ENCODE measurements at places on chromosomes 5 and 9.

- DNase-seq: no peak
Measured at GRCh38 chr9:76562511-76562911, 103.5 kb downstream of the GCNT1 start.

DNA sequence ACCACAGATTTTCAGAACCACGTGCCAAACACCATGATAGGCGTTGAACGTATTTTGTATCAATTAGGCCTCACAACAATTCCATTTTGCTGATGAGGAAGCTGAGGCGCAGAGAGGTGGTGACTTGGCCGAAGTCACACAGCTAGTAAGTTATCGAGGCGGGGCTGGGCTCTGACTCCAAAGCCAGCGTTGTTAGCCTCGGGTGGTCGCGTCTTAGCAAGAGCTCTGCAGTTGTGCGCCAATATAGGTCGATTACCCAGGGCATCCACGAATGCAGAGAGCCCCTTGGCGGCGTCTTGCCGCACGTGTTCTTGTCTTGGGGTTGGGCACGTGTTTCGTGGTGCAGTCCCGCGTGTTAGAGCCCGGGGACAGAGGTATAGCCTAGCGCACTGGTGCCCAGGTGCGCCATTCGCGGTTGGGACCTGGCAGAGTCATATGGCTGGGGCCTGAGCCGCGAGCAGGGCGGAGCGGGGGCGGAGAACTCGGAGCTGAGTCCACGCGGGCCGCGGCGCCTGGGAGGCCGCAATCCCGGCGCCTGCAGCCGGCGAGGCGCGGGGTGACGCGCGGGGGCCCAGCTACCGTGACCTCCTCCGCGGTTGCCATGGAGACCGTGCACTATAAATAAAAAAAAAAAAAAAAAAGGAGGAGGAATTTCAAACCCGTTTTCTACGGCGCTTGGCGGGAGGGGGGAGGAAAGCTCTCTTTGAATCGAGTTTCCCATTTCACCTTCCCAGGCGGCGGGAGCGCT, 62.3 kb downstream of the CXXC5 start:
- peak; percentile 59 for DNase-seq

DNA sequence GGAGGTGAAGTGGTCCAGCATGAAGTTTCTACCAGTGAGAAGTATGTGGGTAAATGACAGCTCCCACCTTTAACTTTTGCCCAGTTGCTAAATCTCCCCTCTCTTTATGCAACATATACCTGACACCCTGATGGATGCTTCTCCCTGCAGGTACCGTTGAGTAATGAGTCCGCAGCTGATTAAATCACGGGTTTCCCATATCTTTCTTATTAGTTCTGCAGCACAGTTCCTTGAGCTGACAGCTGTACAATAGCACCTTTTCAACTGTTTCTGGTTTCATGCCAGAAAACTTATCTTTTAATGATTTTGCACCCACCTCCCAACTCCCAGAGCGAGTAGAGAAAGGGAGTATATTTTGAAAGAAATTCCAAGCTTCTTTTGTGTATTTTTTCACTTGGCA, 161.0 kb upstream of the TUT7 start:
- DNase-seq: no peak

DNA sequence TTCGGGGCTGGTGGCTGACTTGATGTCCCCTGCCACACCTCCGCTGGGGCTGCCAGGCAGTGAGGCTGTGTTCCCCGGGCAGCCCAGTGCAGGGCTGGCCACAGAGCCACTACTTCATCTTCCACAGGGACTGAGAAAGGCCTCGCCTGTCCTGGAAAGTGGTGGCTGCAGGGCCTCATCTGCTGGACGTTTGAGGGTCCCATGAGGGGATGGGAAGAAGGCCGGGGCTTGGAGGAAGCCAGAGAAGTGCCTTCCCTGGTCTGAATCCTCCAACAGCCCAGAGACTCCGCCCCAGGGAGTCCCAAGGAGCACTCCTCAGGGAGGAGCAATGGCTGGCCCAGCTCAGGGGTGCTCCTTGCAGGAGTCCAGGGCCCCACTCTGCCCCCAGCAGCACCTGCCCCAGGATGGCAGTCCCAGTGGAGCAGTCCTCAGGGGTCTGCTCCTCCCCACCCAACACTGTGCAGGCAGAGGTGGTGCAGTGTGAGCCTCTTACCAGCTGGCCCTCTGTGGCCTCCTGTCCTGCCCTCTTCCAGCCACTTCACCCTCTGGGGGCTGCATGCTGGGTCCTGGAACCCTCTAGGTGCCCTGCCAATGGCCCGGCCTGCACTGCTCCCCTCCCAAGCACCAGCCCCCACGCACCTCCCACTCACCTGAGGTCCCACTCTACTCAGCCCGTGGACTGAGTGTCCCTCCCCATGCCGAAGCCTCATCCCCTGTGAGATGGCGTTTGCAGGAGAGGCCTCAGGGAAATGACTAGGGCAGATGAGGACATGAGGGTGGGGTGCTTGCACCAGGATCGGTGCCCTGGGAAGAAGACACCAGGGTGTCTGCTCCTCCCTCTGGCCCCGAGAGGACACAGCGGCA, 47.3 kb upstream of the COL5A1 start:
- no peak for DNase-seq

DNA sequence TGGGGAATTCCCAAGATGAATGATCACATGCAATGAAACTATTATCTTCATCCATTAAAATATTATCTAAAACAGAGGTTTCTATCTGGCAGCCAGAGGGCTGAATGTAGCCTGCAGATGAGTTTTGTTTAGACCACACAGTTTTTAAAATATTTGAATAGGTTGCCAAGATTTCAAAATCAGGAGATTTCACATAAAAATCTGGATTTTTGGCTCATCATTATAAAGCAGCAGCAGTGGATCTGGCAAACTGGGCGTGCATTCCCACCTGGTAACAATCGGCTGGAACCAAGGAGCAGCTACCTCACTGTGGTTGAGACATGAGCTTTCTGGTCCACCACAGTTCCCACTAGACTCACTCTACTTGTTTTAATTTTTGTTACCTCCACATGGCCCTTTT, 155.1 kb downstream of the BNC2 start:
- no peak for DNase-seq

- DNase-seq: no peak
Measured at GRCh38 chr5:53426878-53427277, 53.6 kb upstream of the FST start.

GRCh38 chr9:135607401-135608293, 31.7 kb downstream of the GLT6D1 start:
- no peak for DNase-seq

DNA sequence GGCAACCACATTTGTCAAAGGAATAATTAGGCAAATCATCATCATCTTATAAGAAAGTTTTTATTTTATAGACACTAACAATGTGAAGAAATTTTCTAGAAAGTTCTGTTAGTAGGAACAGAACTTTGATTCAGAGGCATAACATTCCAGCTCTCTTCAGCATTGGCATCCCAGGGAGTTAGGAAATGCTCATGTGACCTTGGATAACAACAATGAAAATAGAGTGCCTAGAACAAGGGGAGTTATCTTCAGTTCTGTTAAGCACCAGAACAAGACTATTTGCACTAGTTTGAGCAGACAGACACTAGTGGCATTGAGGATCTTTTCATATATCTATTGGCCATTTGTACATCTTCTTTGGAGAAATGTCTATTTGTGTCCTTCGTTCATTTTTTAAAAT, 7.0 kb upstream of the NMUR2 start:
- no peak for DNase-seq

GRCh38 chr5:93433422-93433821, 147.6 kb downstream of the NR2F1-AS1 start:
- no peak for DNase-seq

DNA sequence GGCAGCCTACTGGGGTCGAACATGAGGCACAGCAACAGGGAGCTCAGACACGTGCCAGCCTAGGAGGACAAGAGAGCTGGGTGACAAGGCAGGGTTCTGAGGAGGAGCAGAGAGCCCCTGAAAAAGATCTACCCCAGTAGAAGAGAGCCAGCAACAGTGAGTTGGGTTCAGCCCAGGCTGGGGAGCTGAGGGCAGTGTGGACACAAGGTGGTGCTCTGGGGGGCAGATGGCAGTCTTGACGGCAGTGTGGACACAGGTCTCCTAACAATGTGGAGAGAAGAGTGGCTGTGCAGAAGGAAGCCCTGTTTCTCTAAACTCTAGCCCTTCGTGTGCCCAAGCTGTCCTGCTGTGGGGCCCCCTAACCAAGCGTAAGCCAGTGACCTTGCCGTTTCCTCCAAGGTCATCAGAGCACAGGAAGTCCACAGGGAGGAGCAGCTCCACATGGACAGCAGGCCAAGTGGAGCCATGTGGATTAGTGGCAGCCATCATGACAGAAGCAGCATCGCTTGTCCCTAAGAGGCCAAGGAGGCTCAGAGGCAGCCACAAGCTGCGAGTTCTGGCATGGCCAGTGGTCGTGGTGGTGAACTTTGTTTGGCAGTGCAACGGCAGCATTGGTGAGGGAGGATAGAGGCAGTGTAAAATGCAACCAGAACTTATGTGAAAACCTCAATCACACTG, 25.1 kb upstream of the LMX1B start:
- DNase-seq: no peak
